IPS DF 6.9 (cell line): ENCODE measurements at places on chromosomes 5 and 9.

DNA sequence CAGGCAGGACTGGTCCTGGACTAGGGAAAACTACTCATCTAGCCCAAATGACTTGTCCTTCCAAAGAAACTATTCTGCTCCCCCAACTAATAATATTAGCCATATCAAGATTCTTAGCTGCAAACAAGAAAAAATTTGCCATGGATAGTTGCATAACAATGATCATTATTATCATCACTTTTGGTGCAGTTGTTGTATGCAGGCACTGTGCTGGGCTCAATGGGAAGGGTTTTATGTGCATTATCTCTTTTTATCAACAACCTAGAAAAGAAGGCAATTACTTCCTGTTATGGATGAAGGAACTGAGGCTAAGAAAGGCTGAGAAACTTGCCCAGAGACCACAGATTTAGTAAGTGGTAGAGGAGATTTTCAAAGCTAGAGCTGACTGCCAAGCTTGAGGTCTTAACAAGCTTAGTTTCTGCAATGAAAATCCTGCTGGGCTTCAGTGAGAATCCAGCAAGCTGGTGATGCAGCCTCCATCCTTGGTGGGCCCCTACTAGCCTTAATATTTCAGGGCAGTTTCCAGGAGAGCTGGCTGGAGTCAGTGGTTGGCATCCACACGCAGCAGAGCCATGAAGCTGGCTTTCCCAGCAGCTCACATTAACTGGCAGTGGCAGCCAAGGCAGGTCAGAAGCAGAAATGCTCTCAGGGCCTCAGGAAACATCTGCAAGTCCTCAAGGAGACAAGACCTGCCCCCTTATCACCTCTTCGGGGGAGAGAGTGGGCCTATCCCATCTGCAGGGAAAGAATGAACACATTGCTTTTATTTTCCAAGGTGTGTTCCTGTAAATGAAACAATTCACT is 20.5 kb upstream of the MEGF9 start:
- no peak for DNase-seq

DNA sequence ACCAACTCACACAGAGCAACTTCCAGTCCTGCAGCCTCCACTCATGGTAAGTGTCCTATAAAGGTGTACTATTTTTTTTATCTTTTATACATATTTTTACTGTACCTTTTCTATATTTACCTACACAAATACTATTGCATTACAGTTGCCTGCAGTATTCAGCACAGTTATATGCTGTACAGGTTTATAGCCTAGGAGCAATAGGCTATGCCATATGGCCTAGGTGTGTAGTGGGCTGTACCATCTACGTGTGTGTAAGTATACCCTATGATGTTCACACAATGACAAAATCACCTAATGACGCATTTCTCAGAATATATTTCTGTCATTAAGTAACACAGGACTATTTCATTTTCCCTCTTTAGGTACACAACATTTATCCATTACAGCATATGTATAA is 16.7 kb downstream of the S100Z start:
- DNase-seq = no peak

DNA sequence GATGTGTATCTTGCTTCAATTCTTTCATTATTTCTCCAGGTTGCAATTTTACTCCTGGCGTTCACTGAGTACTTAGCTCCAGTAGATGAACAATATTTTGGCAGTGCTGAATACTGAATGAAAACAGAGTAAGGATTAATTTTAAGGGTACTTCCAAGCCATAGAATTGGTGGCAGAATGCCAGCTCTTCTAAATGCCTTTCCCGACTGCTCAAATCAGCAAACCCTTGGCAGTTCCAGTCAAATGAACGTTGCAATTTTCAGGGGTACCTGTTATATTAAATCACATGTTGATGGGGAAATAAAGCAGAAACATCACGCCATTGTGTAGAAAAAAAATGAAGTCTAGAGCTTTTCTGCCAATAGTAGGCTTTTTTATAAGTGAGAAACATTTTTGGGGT is 282.4 kb upstream of the RPS23 start:
- no peak for DNase-seq

- no peak for DNase-seq
Measured at GRCh38 chr5:169164481-169164925, 136.4 kb downstream of the SLIT3 start.

GRCh38 chr5:137481596-137481995 is 17.5 kb downstream of the SPOCK1 start:
- no peak for DNase-seq

- no peak for DNase-seq
Measured at GRCh38 chr5:67578011-67578410, 381.4 kb upstream of the CD180 start.

DNA sequence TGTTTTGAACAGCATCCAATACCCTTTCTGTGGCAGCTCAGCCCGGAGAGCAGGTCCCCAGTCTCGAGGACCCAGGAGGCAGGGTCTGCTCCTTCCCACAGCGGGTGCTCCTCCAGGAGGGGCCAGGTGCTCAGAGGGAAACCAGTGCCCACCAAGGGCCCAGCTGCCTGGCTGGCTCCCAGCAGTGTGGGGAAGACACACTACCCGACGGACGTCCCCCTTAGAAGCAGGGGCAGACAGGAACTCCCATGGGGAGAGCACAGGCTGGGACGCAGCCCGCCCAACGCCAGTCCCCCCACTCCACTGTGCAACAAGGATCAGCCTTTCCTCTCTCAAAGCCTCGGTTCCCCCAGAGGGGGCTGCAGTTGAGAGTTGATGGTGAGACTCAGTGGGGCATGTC is 57.6 kb downstream of the ADAMTS2 start:
- DNase-seq = no peak

DNA sequence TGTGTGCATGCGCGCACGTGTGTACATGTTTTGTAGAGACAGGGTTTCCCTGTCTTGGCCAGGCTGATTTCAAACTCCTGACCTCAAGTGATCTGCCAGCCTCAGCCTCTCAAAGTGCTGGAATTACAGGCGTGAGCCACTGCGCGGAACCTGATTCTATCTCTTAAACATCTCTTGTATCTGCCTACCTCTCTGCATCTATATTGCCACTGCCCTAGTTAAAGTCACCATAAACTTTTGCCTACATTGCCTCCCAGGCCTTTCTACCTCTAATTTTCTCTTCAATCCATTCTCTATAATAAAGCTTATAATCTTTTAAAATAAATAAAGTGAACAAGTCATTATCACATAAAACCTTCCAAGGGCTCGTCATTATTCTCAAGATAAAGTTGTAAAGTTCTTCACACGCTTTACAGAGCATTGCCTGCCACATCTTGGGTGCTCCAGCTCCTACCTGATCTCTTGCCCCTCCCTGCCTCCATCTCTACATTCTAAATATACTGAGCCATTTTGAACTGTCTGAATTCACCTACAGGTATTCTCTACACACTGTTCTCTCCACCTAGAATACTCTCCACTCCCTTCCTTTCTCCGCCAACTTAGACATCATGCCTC is 15.0 kb downstream of the TRPM6 start:
- DNase-seq = no peak

GRCh38 chr9:136823136-136824046 is 15.6 kb downstream of the RABL6 start:
- DNase-seq = no peak

- DNase-seq = no peak
Measured at GRCh38 chr5:179588166-179588565, 35.3 kb downstream of the HNRNPH1 start.

- DNase-seq = no peak
Measured at GRCh38 chr9:105116052-105116868, 128.2 kb upstream of the SLC44A1 start.

GRCh38 chr5:58770136-58770535 is 187.3 kb downstream of the RAB3C start:
- no peak for DNase-seq

- DNase-seq = no peak
Measured at GRCh38 chr9:108681851-108682590, 173.8 kb downstream of the ACTL7B start.

- no peak for DNase-seq
Measured at GRCh38 chr5:36246036-36246800, 4.5 kb upstream of the NADK2 start.

DNA sequence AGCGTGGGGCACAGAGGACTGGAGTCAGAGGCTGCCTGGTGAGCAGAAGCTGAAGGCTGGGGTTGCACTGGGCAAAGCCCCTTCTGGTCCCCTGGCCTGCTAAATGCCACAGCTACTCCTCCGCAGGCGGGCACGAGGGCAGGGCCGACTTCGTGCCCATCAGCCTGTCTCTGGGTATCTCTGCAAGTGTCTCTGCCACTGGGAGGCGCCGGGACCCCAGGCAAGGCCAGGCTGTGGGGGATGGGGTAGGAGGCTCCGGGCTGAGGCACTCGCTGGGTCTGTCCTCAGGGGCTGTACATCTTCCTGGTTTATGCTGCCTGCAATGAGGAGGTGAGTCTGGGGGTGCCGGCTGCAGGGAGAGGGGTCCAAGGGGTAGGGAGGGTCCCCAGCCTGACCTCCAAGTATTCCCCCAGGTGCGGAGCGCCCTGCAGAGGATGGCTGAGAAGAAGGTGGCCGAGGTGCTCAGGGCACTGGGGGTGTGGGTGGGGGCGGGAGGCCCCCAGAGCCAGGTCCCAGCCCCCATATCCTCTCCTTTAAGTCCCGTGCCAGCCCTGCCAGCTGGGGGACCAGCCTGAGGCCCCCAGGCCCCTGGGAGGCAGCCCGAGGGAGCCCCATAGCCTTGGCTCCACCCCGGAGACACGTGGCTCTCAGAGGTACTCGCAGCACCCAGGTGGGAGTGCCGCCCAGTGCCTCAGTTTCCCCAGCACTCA is 25.1 kb downstream of the ADGRD2 start:
- DNase-seq = no peak

- DNase-seq = no peak
Measured at GRCh38 chr5:54384356-54384933, 71.1 kb upstream of the HSPB3 start.

DNA sequence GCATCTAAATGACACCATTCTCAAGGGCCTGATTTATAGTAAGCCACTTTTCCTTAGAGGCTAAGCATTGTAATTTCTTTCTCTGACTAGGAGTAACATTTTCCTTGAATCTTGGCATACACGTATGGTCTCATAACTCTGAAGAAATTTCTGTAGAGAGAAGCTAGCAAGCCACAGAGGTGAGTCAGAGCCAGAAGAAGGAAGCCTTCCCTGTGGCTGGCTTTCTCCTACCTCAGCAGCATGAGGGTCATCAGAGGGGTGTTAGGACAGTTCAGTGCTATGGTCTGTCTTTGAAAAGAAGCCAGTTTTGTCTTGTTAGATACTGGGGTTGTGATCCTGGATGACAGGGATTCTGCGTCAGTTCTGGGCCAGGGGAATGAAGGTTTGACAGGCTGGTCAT is 3.2 kb downstream of the SNX30 start:
- DNase-seq = no peak

DNA sequence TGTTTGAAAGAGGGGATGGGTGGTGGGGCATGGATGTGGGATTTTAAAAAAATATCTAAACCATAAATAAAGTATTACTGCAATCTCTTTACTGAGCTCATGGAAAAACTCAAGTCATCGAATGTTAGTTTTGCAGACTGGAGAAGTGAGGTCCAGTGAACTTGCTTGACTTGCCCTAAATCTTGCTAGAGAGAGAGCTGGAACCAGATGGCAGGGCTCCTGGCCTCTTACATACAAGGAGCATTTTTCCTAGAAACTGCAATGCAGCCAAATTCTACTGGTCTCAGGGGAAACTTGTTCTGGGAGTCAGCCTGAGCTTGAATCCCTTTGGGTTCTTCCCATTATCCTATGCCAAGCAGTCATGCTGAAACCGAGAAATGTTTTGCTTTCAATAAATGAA is 2.9 kb upstream of the TGFBI start:
- no peak for DNase-seq

- no peak for DNase-seq
Measured at GRCh38 chr9:113322671-113323070, 17.4 kb downstream of the WDR31 start.

- DNase-seq = no peak
Measured at GRCh38 chr9:88927510-88927909, 63.8 kb upstream of the S1PR3 start.

DNA sequence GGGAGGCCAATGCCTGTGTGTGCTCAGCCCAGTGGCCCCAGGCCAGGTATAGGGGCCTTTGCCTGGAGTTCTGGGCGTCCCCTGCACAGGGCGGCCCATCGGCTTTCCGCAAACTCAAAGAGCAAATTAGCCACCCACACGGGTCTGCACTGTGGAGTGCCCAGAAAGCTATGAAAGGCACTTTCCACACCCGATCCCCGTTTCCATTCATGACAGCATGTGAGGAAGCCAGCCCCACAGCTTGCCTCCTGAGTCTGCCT is 5.2 kb downstream of the DBH start:
- DNase-seq = no peak

- no peak for DNase-seq
Measured at GRCh38 chr5:158236511-158237335, 377.8 kb upstream of the CLINT1 start.

DNA sequence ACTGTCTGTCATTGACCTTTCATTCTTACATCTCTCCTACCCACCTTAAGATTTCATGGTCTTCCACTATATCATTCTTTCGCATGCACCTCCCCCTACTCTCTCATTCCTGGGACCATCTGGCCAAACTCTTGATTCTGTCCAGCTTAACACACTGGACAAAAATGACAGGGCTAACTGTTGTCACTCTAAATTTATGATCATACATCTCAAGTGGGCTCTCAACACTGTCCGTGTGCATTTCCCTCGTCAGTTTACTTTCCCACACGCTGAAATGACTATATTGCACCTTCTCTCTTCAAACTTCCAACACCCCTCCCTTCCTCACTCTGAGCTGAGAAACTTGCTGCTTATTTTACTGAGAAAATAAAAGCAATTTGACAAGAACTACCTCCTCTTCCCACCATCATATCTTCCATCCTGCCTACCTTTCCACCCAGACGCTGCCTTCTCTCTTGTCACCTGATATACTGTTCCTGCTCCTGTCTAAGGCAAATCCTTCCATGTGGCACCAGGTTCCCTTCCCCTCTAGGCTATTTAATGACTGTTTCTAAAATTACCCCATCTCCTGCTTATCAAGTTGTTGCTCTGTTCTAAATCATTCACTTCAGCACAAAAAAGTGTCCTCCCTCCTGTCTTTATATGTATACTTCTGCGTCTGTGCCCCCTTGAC is 8.1 kb upstream of the KLF9 start:
- DNase-seq = no peak

DNA sequence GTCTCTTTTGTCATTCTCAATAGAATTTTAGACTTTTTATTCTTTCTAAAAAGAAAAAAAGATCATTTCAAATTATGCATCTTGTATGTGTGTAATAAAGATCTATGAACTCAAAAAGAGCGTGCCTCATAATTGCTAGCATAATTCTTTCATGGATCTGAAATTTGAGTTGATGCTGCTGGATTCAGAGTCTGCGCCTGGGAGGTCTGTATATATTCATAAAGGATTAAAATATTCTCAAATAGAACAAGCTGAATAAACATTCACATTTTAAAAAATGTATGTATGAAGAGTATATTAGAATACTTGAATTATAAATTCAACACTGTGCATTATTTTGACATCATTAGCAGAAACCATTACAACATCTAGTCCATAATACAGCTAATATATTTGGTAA is 297.8 kb upstream of the GRAMD2B start:
- DNase-seq = no peak
